ENCODE measurements at places on chromosomes 7 and 10.

DNA sequence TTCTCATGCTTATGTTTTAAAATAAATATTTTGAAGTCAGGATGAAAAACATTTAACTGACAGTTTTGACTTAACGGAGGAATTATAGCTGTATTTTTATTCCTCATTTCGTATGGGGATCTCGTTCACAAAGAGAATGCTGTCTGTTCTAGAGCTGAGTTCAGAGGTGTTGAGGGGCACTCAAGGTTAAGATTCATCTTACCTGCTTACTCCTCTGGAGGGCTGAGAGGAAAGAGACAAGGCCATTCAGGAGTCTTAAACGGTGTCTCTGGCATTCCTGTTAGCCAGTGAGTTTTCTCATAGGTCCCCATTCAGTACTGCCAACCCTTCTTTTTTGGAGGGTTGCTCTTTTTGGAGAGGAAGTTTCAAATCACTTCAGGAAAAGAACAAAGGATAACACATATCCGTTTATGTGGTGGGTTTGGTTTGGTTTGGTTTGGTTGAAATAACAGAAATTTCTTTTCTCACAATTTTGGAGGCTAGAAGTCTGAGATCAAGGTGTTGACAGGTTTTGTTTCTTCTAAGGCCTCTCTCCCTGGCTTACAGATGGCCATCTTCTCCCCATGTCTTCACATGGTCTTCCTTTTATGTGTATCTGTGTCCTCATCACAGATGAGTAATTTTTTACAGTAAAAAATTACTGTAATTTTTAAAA lies 23.1 kb downstream of the CALHM2 start:
- no peak for DNase-seq

- no peak for DNase-seq
These were observed 96.1 kb downstream of the ARL4A start for GRCh38 chr7:12783421-12784095.

GRCh38 chr10:97631098-97631497 lies 2.2 kb downstream of the MORN4 start:
- DNase-seq: no peak

GRCh38 chr7:43522406-43523156 lies 60.3 kb upstream of the STK17A start:
- DNase-seq: no peak

- DNase-seq: no peak
These were observed 354.0 kb downstream of the ARL4A start for GRCh38 chr7:13041368-13041988.
